ENCODE measurements at places on chromosomes 1 and 21. TPM values are rescaled to one million over a fixed set of nuclear protein-coding genes. Genes with fewer than 3 reads are reported as not detected.

KCNE2 gene
- total RNA-seq = not detected

MEF2D gene
- 40.1 TPM for total RNA-seq

MPZ gene
- total RNA-seq = 3.4 TPM

FAM110D gene
- not detected for total RNA-seq

LRRC71 gene
- total RNA-seq = not detected

GBP4 gene
- 60.7 TPM for total RNA-seq

REN gene
- total RNA-seq = not detected

OR6N1 gene
- total RNA-seq = not detected

ADCY10 gene
- not detected for total RNA-seq

RAB3GAP2 gene
- 52.3 TPM for total RNA-seq

CDCA8 gene
- total RNA-seq = 102 TPM

CCT8 gene
- 243 TPM for total RNA-seq

TACSTD2 gene
- not detected for total RNA-seq

IL19 gene
- not detected for total RNA-seq

CD48 gene
- 327 TPM for total RNA-seq

VWA1 gene
- total RNA-seq = 0.21 TPM

CFHR1 gene
- total RNA-seq = not detected

BRDT gene
- not detected for total RNA-seq

CD101 gene
- 34.4 TPM for total RNA-seq

FAM151A gene
- not detected for total RNA-seq

CCT3 gene
- total RNA-seq = 266 TPM

COL16A1 gene
- total RNA-seq = not detected

SPSB1 gene
- 1.1 TPM for total RNA-seq

NBPF8 gene
- 29.6 TPM for total RNA-seq

CPT2 gene
- total RNA-seq = 11.6 TPM

LHX8 gene
- not detected for total RNA-seq

ADAMTSL4 gene
- not detected for total RNA-seq

BMP8B gene
- 0.08 TPM for total RNA-seq

GJA5 gene
- total RNA-seq = not detected

LDLRAP1 gene
- total RNA-seq = 31.3 TPM

ZNF697 gene
- total RNA-seq = 0.08 TPM

AMY2A gene
- not detected for total RNA-seq

KCNK1 gene
- total RNA-seq = 0.18 TPM

FMO5 gene
- 0.31 TPM for total RNA-seq

MCOLN3 gene
- total RNA-seq = 1.6 TPM

FCGR3A gene
- 0.52 TPM for total RNA-seq

FAM177B gene
- not detected for total RNA-seq

PRAMEF6 gene
- not detected for total RNA-seq

ACTN2 gene
- not detected for total RNA-seq

DENND2D gene
- total RNA-seq = 262 TPM

BACE2 gene
- total RNA-seq = 4.6 TPM

KRTAP20-4 gene
- not detected for total RNA-seq

LDLRAD1 gene
- not detected for total RNA-seq

DCDC2B gene
- total RNA-seq = not detected

ATP1A4 gene
- not detected for total RNA-seq

KCNH1 gene
- not detected for total RNA-seq

FCRL5 gene
- total RNA-seq = 0.10 TPM

ELAVL4 gene
- total RNA-seq = not detected

OR2M3 gene
- total RNA-seq = not detected

S100A7A gene
- not detected for total RNA-seq

MYOM3 gene
- total RNA-seq = not detected

C1orf87 gene
- not detected for total RNA-seq

CLDN17 gene
- not detected for total RNA-seq

CORT gene
- not detected for total RNA-seq

NFIA gene
- 0.78 TPM for total RNA-seq
